Right kidney (tissue), 9 donors: ENCODE measurements at places on chromosomes 4 and X.

GRCh38 chr4:22869235-22869634 is 176.5 kb downstream of the GBA3 start:
- no peak for DNase-seq

DNA sequence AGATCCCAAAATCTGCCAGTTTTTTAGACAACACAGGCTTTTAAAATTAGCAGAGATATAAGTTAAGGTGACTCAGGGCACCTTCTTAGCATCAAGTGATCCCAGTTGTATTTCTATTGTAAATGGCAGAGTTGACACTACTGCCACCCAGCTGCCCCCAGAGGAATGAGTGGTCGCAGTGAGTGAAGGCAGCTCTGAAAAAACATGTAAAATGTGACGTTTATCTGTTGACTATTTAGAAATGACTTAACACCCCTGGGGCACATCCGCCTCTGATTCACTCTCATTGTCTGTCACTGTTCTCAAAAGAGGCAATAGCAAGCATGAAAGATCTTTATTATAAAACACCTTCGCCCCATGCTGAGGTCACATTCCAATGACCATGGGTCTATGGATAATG is 592.4 kb downstream of the ACTRT1 start:
- no peak for DNase-seq

DNA sequence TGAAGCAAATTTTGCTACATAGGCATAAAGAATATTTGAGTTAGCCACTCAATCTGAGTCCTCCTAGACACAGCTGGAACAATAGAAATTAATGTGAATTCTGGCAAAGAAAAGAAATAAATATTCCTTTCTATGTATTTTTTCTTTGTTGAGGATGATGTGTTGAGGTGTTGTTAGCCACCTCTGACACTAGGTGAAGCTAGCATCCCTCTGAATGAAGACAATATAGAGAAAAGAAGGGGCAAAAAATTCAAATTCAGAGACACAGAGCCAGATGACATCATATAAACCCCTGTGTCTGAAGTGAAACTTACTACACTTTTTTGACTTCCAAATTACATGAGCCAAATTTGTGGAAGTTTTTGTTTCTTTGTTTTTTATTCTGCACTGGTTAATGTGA is 34.6 kb upstream of the TMPRSS11D start:
- no peak for DNase-seq

GRCh38 chr4:101065346-101065745 is 282.0 kb downstream of the PPP3CA start:
- no peak for DNase-seq

DNA sequence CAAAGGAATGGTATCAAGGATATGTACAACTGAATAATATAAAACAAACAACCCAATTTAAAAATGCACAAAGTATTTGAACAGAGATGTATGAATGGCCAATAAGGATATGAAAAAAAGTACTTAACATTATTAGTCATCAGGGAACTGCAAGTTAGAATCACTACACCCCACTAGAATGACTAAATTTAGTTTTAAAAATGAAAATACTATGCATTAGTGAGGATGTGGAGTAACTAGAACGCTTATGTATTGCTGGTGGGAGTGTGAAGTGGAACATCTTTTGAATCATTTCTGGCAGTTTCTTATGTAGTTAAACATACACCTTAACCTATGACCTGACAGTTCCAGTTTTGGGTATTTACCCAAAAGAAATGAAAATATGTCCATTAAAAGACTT is 13.0 kb upstream of the SLC16A2 start:
- no peak for DNase-seq

DNA sequence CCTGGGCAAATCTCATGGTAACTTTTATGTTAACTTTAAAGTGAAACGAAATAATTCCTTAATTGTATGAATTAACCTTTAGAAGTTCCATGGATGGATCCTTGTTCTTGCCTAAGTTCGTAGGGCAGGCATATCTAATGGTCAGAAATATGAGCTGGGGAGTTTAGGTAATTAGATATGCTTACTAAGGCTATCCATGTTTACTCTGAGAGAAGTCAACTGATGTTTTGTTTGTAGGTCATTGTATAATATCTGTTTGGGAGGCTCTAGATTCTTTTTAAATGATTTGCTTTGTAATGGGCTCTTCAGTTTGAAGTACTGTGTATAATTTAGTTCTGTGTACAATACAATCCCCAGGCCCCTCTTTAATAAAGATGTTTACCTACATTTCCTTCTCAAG is 117.0 kb downstream of the DCK start:
- DNase-seq = no peak

- DNase-seq = no peak
These were observed 148.5 kb downstream of the NAA11 start for GRCh38 chr4:79177388-79177787.

DNA sequence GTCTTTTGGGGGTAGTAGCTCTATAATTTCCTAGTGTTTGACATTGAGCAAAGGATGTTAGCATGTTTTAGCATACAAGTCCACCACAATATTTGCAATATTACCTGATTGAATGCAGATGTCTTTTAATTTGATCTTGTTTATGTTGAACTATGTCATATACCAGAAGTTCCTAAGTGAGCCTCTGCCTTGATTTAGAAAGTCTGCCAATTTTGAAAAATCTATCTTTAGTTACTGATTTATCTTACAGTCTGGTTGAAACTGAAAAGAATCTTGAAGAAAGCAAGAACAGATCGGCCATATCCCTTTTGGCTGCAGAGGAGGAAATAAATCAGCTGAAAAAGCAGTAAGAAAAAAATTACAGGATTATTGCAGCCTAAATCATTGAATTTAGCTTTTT is 18.5 kb downstream of the SPATA18 start:
- DNase-seq = no peak

DNA sequence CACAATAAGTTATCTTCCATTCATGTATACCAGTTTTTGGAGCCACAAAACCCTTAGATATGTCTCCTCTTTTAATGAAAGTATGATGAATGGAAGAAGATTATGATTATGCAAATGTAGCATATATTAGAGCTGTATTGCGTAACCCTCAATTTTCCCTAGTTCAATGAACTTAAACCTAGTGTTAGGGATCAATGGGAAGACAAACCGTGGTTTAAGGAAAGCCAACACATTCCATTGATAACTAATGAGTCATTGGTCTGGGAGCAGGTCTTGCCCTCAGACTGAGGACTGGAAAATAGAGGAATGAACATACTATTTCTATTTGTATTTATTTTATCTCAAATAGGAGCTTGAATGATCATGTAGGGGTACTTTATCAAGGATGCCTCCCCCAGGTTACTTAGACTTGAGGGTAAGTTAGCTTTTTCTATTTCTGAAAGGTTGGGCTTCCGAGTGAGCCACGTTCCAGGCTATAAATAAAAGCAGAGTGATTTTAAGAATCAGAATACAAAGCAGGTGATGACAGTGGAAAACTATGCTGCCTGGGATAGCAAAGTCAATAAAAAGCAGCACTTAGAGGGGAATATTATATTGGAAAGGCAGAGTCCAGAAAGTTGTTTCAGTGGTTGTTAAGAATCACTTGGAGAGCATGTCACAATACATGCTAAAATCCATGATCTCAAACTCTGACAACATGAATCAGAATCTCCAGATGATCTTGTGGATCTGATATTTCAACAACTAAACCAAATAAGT is 356.0 kb downstream of the ADAM29 start:
- no peak for DNase-seq

- DNase-seq = no peak
These were observed 70.5 kb upstream of the MXD4 start for GRCh38 chr4:2332201-2332975.

GRCh38 chrX:103396186-103396585 is 19.8 kb downstream of the BEX3 start:
- DNase-seq = no peak

GRCh38 chr4:127251423-127251822 is 381.3 kb upstream of the INTU start:
- DNase-seq = no peak

- no peak for DNase-seq
These were observed 56.5 kb downstream of the CPZ start for GRCh38 chr4:8648816-8649630.

DNA sequence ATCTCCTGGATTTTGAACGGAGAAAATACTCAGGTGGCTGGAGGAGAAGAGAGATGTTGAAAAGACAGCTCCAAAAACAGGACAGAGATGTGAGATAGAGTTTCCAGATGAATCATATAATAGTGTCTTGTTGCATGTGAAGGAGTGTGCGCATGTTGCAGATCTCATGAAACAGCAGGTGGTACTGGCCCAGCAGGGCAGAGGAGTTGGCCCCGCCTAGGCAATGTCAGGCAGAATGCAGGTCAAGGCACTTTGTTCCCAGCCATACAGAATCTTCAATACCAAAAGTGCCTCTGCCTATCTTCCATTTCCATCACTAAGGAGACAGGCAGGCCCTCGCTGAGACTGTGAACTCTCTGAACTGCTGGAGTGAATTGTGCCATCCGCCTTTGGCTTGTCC is 63.9 kb upstream of the FAT1 start:
- no peak for DNase-seq

GRCh38 chr4:78588894-78589545 is 37.5 kb downstream of the ANXA3 start:
- no peak for DNase-seq

GRCh38 chr4:121900132-121900983 is 30.1 kb upstream of the BBS7 start:
- peak; percentile 10 for DNase-seq

GRCh38 chr4:102580463-102580842 is 79.3 kb downstream of the NFKB1 start:
- DNase-seq = no peak

GRCh38 chrX:69307756-69308155 is 142.5 kb upstream of the PJA1 start:
- no peak for DNase-seq

- no peak for DNase-seq
These were observed 9.0 kb downstream of the DOCK11 start for GRCh38 chrX:118504581-118504980.

- no peak for DNase-seq
These were observed 55.1 kb upstream of the F9 start for GRCh38 chrX:139475432-139475831.

GRCh38 chrX:24245202-24245601 is 68.7 kb downstream of the SUPT20HL2 start:
- no peak for DNase-seq

- no peak for DNase-seq
These were observed 125.0 kb upstream of the SMIM10 start for GRCh38 chrX:134865682-134866255.

GRCh38 chr4:10437735-10438134 is 19.5 kb downstream of the ZNF518B start:
- no peak for DNase-seq
